Myometrial cell (primary cell): ENCODE measurements at places on chromosomes 4 and X. TPM values are rescaled to one million over a fixed set of nuclear protein-coding genes. Genes with fewer than 3 reads are reported as not detected.

SPANXA2 gene
- total RNA-seq: not detected in 2 replicates

PASD1 gene
- total RNA-seq: not detected in 2 replicates

F8A2 gene
- not detected in 2 replicates for total RNA-seq

S100G gene
- not detected in 2 replicates for total RNA-seq

DDX60 gene
- total RNA-seq: 9.0 and 9.2 TPM in 2 replicates

TRIM75 gene
- not detected in 2 replicates for total RNA-seq

AREG gene
- total RNA-seq: 0.71 and 3.7 TPM in 2 replicates

ZNF157 gene
- total RNA-seq: under 0.01 TPM in 1 of 2 replicates, not detected in the other

FOXR2 gene
- not detected in 2 replicates for total RNA-seq

GPR119 gene
- not detected in 2 replicates for total RNA-seq

ODAPH gene
- not detected in 2 replicates for total RNA-seq

TBC1D14 gene
- 29.4 and 31.7 TPM in 2 replicates for total RNA-seq

RTL5 gene
- 0.58 and 1.2 TPM in 2 replicates for total RNA-seq

ZFX gene
- total RNA-seq: 30.3 and 45.2 TPM in 2 replicates

STK32B gene
- total RNA-seq: 0.18 TPM in 1 of 2 replicates, not detected in the other

NUDT11 gene
- total RNA-seq: 10.1 and 13.0 TPM in 2 replicates

RAB40A gene
- not detected in 2 replicates for total RNA-seq

NAAA gene
- 32.9 and 97.7 TPM in 2 replicates for total RNA-seq

CBLL2 gene
- not detected in 2 replicates for total RNA-seq

PAGE2 gene
- not detected in 2 replicates for total RNA-seq

F9 gene
- not detected in 2 replicates for total RNA-seq

SSX2 gene
- not detected in 2 replicates for total RNA-seq

GYPA gene
- total RNA-seq: not detected in 2 replicates

MAGEA1 gene
- not detected in 2 replicates for total RNA-seq

EPGN gene
- not detected in 2 replicates for total RNA-seq

SPANXN3 gene
- not detected in 2 replicates for total RNA-seq

USP26 gene
- total RNA-seq: not detected in 2 replicates

PPBP gene
- total RNA-seq: not detected in 2 replicates

PLP1 gene
- total RNA-seq: 1.8 TPM in 1 of 2 replicates, not detected in the other

USP51 gene
- total RNA-seq: 0.58 and 1.2 TPM in 2 replicates

TASL gene
- not detected in 2 replicates for total RNA-seq

CLGN gene
- 8.9 and 11.2 TPM in 2 replicates for total RNA-seq

PITX2 gene
- total RNA-seq: not detected in 2 replicates

INTS6L gene
- 1.4 and 1.6 TPM in 2 replicates for total RNA-seq

PDE5A gene
- total RNA-seq: 45.8 and 60.3 TPM in 2 replicates

PDE6B gene
- total RNA-seq: not detected in 2 replicates

SGMS2 gene
- 39.8 and 100 TPM in 2 replicates for total RNA-seq

CFI gene
- 20.2 and 21.9 TPM in 2 replicates for total RNA-seq
